ENCODE measurements at places on chromosomes 7 and 10. TPM values are rescaled to one million over a fixed set of nuclear protein-coding genes. Genes with fewer than 3 reads are reported as not detected.

Gene IDE
- 38.4 TPM for total RNA-seq

Gene CDC14C
- not detected for total RNA-seq

DNA sequence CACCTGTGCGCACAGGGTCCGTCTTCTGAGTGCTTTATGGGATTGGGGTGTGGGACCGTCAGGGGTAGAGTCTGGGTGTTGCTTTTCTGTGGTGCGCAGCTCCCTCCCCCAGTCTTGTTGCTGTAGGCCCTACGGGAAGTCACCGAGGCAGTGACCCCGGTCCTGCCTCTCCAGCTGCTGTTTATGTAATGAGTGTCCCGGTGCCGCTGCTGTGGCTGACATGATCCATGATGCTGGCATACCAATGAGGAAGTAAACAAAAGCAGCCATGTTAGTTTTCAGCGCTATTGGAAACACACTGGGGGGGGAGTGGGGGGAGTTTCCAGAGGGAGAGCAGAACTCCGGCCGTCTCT is 1.1 kb downstream of the TRIM8 start:
- no peaks in the 10 kb centered on the region for H3K27me3 ChIP-seq
- peaks cover 47% of the 10 kb centered on the region for H3K4me1 ChIP-seq
- peak overlapping the region; percentile 82 for H3K27ac ChIP-seq

Gene TMEM270
- total RNA-seq = not detected

Gene NYAP1
- 0.58 TPM for total RNA-seq

GRCh38 chr10:69265521-69265920 is 12.8 kb upstream of the HK1 start:
- no peaks in the 10 kb centered on the region for H3K27me3 ChIP-seq
- H3K4me1 ChIP-seq = no peaks in the 10 kb centered on the region
- no peak overlapping the region for H3K4me3 ChIP-seq
- no peak overlapping the region for H3K27ac ChIP-seq
- no peak for DNase-seq

- no peak overlapping the region for H3K27ac ChIP-seq
- H3K27me3 ChIP-seq = no peaks in the 10 kb centered on the region
- DNase-seq = no peak
- no peaks in the 10 kb centered on the region for H3K36me3 ChIP-seq
Observed at GRCh38 chr7:30117896-30118295, 16.9 kb upstream of the MTURN start.

Gene CHAT
- not detected for total RNA-seq

DNA sequence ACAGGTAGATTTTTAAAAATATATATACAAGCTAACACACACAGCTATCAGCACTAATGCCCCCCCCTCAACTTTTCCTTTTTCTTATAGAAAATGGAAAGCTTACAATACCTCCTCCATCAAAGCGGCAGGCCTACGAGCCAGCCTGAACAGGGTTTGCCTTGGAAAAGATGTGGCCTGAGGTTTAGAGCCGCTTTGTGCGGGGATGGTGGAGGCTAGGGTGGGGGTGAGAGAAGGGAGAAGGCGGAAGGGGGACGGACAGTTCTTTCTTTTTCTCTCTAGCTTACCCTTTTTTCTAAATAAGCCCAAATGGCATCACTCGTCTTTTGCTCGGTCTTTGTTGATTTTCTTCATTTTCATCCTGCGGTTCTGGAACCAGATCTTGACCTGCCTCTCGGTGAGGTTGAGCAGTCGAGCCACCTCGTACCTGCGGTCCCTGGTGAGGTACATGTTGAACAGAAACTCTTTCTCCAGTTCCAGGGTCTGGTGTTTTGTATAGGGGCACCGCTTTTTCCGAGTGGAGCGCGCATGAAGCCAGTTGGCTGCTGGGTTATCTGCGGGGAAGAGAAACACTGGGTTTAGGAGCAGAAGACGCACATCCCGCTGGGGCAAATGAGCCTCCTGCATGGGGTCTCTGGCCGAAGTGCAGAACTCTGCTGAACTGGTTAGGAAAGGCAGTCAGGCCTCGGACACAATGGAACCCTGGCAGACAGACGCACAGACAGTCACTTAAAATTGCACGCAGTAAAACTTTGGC is 1.9 kb downstream of the HOXA9 start:
- H3K27me3 ChIP-seq = peaks cover 85% of the 10 kb centered on the region
- DNase-seq = no peak
- no peak overlapping the region for H3K4me3 ChIP-seq
- H3K4me1 ChIP-seq = peaks cover 40% of the 10 kb centered on the region
- no peaks in the 10 kb centered on the region for H3K36me3 ChIP-seq

- no peak overlapping the region for H3K27ac ChIP-seq
- peaks cover 82% of the 10 kb centered on the region for H3K36me3 ChIP-seq
- H3K27me3 ChIP-seq = no peaks in the 10 kb centered on the region
Observed at GRCh38 chr7:107907790-107908189, 16.8 kb downstream of the DLD start.

Gene ABCA13
- not detected for total RNA-seq

DNA sequence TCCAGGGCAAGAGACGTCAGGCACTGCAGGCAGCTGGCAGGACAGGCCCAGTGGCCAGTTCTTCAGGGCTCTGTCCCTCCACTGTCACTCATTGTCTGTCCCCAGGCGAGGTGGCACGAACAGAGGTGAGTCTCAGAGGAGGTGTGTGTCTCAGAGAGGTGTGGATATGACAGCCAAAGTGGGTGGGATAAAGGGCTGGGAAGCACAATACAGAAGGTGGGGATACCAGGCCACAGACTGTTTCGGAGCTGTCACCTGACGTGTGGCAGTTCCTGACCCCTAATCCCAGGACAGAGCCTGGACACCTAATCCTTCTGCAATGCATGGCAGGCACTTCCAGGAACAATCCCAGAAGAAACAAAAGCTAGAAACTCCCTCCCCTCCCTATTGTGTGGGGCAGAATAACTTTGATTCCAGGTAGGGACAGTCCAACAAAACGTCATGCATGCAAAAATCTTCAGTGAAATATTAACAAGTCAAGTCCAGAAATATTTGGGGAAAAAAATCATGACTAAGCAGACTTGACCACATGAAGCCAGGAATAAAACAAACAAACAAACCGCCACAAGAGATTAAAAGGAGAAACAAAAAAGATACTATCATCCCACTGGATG is 11.6 kb downstream of the KLRG2 start:
- no peak for DNase-seq
- no peaks in the 10 kb centered on the region for H3K36me3 ChIP-seq
- H3K27me3 ChIP-seq = no peaks in the 10 kb centered on the region
- H3K27ac ChIP-seq = no peak overlapping the region

- peaks cover 4% of the 10 kb centered on the region for H3K4me1 ChIP-seq
- H3K36me3 ChIP-seq = no peaks in the 10 kb centered on the region
- H3K27ac ChIP-seq = no peak overlapping the region
- no peak for DNase-seq
- no peak overlapping the region for H3K4me3 ChIP-seq
Observed at GRCh38 chr7:155449869-155450557, 7.9 kb upstream of the EN2 start.

GRCh38 chr7:68684246-68684839 is 913.9 kb upstream of the AUTS2 start:
- H3K4me3 ChIP-seq = no peak overlapping the region
- H3K27me3 ChIP-seq = no peaks in the 10 kb centered on the region
- DNase-seq = no peak
- no peak overlapping the region for H3K27ac ChIP-seq
- H3K36me3 ChIP-seq = no peaks in the 10 kb centered on the region
- H3K4me1 ChIP-seq = no peaks in the 10 kb centered on the region

- DNase-seq = no peak
- no peaks in the 10 kb centered on the region for H3K4me1 ChIP-seq
- no peak overlapping the region for H3K27ac ChIP-seq
- H3K27me3 ChIP-seq = no peaks in the 10 kb centered on the region
- no peak overlapping the region for H3K4me3 ChIP-seq
Observed at GRCh38 chr7:26065652-26066051, 86.3 kb upstream of the NFE2L3 start.

- no peaks in the 10 kb centered on the region for H3K36me3 ChIP-seq
- peaks cover 64% of the 10 kb centered on the region for H3K27me3 ChIP-seq
- no peak for DNase-seq
- no peak overlapping the region for H3K4me3 ChIP-seq
- peaks cover 9% of the 10 kb centered on the region for H3K4me1 ChIP-seq
- no peak overlapping the region for H3K27ac ChIP-seq
Observed at GRCh38 chr7:27245798-27246691, 3.4 kb downstream of the EVX1 start.

GRCh38 chr10:28248092-28248491 is 54.8 kb downstream of the MPP7 start:
- H3K4me3 ChIP-seq = no peak overlapping the region
- H3K27ac ChIP-seq = no peak overlapping the region
- peaks cover 5% of the 10 kb centered on the region for H3K4me1 ChIP-seq
- H3K27me3 ChIP-seq = no peaks in the 10 kb centered on the region

DNA sequence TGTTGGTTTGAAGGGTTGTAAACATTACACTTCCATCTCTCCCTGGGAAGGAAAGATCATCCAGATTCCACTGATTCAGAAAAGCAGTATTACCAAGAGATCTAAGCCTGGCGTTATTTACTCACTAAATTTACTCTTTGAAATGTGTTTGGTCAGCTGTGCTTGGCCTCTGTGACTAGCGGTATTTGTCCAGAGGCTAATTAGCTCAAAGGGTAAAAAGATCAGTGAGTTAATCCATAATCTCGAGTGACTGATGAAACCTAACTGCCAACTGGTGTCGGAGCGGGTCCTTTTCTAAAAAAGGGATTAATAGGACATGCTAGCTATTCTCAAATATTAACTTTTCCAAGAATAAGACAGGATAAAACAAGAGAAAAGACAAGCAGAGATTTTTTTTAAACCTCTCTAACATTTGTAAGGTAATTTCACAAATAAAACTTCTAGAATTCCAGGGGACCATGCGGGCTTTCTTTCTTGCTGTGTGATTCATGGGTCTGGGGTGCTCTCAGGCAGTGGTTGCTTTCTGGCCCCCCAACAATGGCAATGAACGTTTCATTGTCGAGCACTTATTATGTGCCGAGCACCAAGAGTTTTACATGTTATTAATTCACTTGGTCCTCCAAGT is 247.3 kb upstream of the AOAH start:
- no peak overlapping the region for H3K4me3 ChIP-seq
- DNase-seq = no peak
- no peak overlapping the region for H3K27ac ChIP-seq

Gene NPSR1
- total RNA-seq = not detected

- DNase-seq = no peak
- H3K4me3 ChIP-seq = peak overlapping the region; percentile 96
- peaks cover 26% of the 10 kb centered on the region for H3K4me1 ChIP-seq
- peak overlapping the region; percentile 72 for H3K27ac ChIP-seq
Observed at GRCh38 chr7:30505174-30505697, 607 bp upstream of the GGCT start.

DNA sequence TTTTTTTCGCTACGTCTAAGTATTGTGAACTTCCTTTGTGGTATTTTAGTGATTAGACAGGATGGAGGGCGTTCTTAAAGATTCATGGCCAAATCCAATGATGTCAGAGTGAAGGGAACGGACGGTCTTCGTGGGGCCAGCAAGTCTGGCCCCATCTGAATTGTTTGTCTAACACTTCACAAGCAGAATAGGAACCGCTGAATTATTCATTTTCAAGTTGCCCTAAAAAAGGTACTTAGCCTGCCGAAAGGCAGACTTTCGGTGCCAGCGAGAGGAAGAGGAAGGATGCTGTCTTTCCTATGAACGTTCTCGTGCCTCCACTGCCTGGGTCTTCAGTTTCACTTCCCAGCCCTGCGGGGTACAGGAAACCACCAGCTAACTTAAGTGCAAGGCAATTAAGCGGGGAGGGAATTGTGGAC is 145.7 kb upstream of the SH2B2 start:
- H3K27me3 ChIP-seq = no peaks in the 10 kb centered on the region
- no peak overlapping the region for H3K27ac ChIP-seq
- peaks cover 8% of the 10 kb centered on the region for H3K4me1 ChIP-seq
- no peaks in the 10 kb centered on the region for H3K36me3 ChIP-seq
- no peak overlapping the region for H3K4me3 ChIP-seq

GRCh38 chr7:107914831-107915230 is 23.8 kb downstream of the DLD start:
- H3K27me3 ChIP-seq = no peaks in the 10 kb centered on the region
- no peak overlapping the region for H3K27ac ChIP-seq
- H3K36me3 ChIP-seq = peaks cover 59% of the 10 kb centered on the region

GRCh38 chr7:78071491-78072200 is 273.1 kb downstream of the PHTF2 start:
- H3K4me3 ChIP-seq = no peak overlapping the region
- no peaks in the 10 kb centered on the region for H3K4me1 ChIP-seq
- no peaks in the 10 kb centered on the region for H3K36me3 ChIP-seq
- H3K27me3 ChIP-seq = no peaks in the 10 kb centered on the region
- no peak overlapping the region for H3K27ac ChIP-seq
- DNase-seq = no peak

Gene LIPK
- total RNA-seq = not detected

DNA sequence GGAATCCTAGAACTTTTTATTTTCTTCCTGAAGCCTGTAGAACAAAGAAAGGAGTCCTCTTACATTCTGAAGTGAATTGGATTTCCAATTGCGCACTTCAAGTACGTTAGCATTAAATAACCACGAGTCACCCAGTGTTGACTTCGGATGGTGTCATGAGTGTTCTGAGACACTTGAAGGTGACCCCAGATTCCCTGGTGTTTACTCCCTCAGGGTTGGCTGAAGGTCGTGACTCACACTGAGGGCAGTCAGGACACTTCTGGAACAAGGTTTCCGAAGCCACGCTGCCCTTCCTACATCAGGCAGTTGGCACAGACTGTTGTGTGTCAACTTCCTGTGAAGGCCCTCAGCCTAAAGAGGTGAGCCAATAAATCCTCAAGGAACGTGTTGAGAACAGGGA is 186.6 kb upstream of the CELF2 start:
- no peak overlapping the region for H3K4me3 ChIP-seq
- no peaks in the 10 kb centered on the region for H3K4me1 ChIP-seq
- no peak for DNase-seq
- H3K36me3 ChIP-seq = no peaks in the 10 kb centered on the region
- H3K27me3 ChIP-seq = no peaks in the 10 kb centered on the region

- H3K4me1 ChIP-seq = no peaks in the 10 kb centered on the region
- H3K27ac ChIP-seq = no peak overlapping the region
- H3K36me3 ChIP-seq = no peaks in the 10 kb centered on the region
- H3K27me3 ChIP-seq = no peaks in the 10 kb centered on the region
Observed at GRCh38 chr7:135712796-135713195, 15.2 kb downstream of the SLC13A4 start.

Gene CYP2E1
- 1.2 TPM for total RNA-seq

DNA sequence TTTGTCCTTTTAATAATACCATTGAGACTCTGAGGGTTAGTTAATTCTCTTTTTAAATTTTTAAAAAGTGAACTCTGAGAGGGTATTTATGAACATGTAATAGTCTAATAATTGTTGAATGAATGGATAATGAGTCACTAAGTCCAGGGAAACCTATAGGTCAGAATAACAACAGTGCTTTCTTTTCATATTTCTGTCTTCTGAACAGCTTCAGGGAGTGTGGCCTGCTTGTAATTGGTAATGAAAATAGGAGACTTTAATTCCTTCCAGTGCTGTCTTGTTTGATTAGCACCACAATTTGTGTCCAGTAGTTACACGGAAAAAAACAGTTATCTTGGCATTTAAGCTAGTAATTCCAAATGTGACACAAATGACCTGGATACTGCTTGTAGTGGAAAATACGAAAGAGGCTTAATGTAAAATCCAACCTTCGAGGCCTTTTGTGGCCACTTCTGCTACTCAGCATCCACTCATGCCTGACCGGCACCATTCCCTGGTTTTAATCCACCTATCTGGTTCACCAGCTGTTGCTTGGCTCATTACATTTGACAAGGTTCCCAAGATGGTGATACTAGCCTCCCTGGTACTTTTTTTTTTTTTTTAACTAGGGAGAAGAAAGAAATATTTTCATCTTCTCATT is 149.3 kb upstream of the IMMP2L start:
- no peaks in the 10 kb centered on the region for H3K27me3 ChIP-seq
- H3K4me3 ChIP-seq = no peak overlapping the region
- H3K27ac ChIP-seq = no peak overlapping the region
- H3K36me3 ChIP-seq = no peaks in the 10 kb centered on the region
- no peaks in the 10 kb centered on the region for H3K4me1 ChIP-seq
- no peak for DNase-seq
